ENCODE measurements at places on chromosomes 13 and 19.

DNA sequence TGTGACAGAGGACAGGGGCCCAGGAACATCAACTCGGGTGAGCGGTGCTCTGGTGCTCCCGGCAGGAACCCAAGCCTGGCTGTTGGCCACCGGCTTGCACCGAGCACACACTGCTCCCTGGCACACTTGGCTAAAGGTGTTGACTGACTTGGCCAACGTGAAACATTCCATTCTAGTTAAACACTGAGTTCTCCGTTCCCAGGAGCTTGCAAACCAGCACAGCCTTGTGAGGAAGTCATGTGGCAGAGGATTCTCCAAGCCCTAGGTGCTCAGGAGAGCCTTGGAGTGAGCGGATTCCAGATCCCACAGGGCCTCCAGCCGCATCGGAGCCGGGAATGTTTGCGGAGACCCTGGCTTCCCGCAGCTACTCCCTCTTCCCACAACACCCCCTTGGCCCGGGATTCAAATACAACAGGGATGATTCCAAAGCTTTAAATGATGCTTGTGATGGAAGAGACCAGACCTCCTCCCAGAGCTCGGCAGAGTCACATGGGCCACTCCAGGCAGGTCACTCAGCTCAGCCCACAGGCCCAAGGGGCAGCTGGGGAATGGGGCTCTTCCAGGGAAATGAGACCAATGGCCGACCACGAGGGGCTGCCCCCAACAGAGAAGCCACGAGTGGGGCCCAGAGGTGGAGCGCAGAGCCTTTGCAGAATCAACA is 2.9 kb downstream of the C13orf46 start:
- DNase-seq: peak; percentile 41

DNA sequence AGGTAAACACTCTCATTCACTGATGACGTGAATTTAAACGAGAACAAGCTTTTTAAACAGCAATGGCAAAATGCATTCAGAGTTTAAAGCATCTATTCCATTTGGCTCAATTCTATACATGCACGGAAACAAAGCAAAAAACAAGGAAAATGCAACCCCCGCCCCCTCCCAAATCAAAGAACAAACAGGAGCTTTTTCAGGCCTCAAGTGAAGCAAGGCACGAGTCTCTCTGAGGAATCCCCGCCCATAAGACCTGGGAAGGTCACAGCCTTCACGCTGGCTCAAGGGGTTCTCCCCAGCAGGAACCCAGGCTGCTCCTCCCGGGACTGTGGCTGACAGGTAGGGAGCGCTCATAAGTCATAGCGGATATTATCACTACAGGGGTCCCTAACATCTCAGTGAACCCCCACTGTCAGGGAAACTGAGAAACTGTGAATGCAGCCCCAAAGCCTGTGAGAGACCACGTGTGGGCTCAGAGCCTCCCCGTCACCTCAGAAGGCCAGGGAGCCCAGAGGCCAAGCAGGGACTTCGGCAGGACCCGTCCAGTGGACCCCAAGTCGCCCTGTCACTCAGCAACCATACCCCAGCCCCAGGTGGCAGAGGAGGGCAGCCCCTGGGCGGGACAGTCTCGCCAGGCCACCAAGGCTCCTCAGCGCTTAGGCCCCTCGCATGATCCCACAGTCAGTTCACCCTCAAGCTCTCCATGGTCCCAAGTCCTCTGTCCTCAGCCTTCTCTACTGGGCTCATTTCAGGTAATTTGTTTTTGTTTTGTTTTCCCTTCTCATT is 117.3 kb downstream of the ZDHHC20 start:
- no peak for DNase-seq

GRCh38 chr13:110398564-110399507 is 91.8 kb downstream of the COL4A2 start:
- peak; percentile 81 for DNase-seq

DNA sequence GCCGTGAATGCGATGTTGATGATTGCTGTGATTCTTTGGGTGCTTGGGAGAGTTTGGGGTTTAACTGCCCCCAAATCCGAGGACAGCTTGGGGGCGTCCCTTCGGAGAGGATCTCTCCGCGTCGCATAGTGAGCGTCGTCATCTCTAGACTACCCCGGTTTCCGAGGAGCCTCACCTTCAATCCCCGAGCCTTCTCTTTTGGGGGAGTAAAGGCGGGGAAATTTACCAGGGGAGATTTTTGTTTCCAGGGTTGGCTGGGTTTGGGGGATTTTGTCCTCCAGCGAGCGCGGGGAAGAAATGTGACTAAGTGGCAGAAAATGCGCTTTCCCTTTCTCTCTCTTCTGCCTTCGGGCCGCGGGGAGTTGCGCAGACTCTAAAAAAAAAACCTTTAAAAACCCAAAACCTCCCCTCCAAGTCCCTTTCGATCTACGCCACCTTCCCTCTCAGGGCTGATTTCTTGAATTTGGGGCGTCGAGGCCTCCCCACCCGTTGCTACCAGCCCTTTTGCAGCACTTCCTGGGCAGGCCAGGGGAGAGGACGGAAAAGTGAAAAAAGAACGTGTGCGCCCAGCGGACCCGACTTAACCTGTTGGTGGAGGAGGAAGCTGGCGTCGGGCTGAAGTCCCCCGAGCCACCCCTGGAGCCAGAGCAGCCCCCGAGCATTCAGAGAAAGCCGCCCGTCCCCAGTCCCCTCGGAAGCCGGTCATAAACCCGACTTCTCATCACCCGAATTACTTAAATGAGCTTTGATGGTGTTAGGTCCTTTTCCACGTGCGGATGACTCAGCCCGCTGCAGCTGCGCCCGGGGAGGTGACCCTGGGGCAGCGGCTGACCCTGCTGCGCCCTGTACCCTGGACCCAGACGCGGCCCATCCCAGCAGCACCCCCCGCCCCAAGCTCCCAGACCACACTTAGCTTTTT is 17.7 kb downstream of the NFIX start:
- peak; percentile 74 for DNase-seq

- DNase-seq: peak; percentile 42
Observed at GRCh38 chr13:30751183-30751933, 16.0 kb downstream of the ALOX5AP start.

GRCh38 chr19:639253-640160 is at the start of gene FGF22:
Gene FGF22 (plus strand): TSS chr19:639879. CDS start chr19:639926, 47 bp downstream.
- peak; percentile 87 for DNase-seq

DNA sequence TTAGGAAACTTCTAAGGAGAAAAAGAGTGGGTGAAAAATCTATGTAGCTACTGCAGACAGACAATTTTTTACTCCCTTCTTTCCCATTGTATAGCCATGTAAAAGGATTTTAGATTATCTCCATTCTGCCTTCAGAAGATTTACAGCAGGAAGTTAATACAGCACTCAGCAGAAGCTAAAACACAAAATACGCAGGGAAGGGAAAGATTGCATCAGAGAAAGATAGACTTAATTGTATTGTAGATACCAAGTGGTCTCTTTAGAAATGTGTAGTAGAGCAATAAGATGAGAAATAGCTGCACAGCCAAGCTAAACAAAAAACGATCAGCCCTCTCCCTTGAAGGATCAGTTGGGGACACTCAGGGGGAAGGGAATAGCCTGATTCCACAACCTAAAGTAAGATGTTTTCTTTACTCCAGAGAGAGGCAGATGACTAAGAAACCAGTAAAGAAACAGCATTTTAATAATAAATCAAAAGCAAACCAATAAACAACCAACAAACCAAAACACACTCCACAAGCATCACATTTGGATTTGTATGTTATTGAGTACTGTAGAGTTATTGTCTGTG is 236.7 kb upstream of the SLITRK1 start:
- DNase-seq: no peak

DNA sequence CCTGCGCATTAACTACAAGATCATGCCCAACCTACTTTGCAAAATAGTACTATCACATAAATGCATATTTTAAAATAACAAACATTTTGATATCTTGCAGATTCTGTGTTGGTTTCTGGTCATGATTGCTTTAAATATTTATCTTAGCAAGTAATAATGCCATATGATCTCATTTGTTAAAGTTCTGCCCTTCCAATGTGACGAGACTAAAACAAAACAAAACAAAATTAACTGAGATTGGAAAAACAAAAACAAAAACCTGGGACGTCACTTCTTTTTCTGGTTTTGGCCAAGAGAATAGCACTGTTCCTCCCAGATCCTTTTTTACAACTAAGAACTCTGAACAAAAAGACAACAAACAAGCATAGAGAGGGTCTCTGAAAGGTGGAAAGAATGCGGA is 436.3 kb downstream of the DACH1 start:
- no peak for DNase-seq

- DNase-seq: no peak
Observed at GRCh38 chr13:78078168-78078567, 159.5 kb upstream of the EDNRB start.

- peak; percentile 56 for DNase-seq
Observed at GRCh38 chr13:97003071-97003470, 8.8 kb upstream of the OXGR1 start.

DNA sequence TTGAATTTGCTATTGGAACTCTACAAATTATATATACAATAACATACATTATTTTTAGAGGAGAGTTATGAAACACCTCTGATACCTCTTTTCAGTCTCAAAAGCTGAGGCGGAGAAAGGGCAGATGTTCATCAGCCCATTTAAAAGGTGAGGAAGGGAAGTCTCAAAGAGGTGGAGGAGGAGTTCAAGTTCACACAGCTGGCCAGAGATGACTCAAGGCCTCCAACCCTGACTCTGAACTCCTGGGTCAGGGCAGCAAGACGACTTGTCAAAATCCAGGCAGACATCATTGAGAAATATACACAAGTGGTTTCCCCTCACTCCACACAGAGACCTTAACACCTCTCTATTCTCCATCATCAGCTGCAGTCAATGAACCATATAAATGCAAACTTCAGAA is 2.1 kb downstream of the SIAH3 start:
- DNase-seq: no peak

- DNase-seq: no peak
Observed at GRCh38 chr13:21730186-21730880, 59.5 kb downstream of the FGF9 start.

DNA sequence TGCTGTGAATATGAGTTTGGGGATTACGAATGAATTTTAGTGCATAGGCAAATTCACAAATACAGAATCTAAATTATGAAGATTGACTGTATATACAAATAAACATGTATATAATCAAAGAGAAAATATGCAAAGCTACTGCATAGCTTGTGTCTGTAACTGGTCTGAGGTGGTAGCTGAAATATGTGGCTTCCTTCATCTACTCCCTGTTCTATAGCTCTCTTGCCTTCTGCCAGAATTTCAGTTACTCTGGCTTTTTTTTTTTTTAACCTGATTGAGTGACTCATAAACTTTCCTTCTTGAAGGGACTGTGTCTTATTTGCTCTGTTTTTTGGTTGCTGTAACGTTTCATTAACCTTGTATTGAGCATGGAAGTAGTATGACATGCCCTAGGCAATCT is 26.6 kb downstream of the DNAJC3 start:
- peak; percentile 22 for DNase-seq

DNA sequence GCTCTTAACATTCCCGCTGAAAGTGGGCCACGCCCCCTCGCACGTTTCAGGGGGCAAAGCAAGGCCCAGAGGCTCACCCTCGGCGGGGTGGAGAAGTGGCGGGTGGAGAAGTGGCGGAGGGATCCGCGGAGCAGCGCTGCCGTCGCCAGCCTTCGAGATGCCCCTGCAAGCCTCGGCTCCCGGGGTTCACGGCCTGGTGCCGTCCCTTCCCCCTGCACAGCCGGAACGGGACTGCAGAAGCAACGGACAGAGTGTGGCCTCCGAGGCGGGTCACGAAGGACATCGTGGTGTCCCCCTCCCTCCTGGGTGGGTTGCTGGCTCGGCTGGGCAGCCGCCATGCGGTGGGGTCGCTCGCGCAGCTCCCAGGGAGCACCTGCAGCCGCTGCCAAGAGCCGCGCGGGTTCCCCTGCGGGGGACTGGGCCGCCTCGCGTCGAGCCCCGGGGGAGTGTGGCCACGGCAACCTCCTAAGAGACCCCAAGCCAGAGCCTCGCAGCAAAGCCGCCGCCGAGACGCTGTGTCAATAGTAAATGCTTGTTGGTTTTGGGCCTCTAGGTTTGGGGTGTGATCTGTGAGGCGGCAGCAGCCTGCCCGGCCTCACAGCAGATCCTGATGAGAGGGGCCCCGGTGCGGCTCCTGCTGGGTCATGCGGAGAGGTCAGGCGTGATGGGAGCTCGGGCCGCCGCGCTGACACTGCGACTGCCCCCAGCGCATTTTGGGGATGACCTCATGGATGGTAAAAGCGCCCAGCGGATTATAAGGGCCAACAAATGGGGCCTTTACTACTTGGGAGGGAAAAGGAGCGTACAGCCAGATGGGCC is 5.5 kb downstream of the TPGS1 start:
- no peak for DNase-seq

- peak; percentile 37 for DNase-seq
Observed at GRCh38 chr19:31099515-31100205, 249.6 kb downstream of the TSHZ3 start.

- no peak for DNase-seq
Observed at GRCh38 chr19:43667126-43667875, 2.7 kb downstream of the PLAUR start.

- DNase-seq: no peak
Observed at GRCh38 chr13:99053636-99054233, 75.9 kb upstream of the DOCK9 start.

GRCh38 chr19:38411041-38411712 is 8.3 kb downstream of the FAM98C start:
- DNase-seq: no peak

GRCh38 chr19:16888629-16889365 is at the start of gene F2RL3:
Gene F2RL3 (plus strand): TSS chr19:16888999. CDS start chr19:16889190, 191 bp downstream.
- peak; percentile 10 for DNase-seq

DNA sequence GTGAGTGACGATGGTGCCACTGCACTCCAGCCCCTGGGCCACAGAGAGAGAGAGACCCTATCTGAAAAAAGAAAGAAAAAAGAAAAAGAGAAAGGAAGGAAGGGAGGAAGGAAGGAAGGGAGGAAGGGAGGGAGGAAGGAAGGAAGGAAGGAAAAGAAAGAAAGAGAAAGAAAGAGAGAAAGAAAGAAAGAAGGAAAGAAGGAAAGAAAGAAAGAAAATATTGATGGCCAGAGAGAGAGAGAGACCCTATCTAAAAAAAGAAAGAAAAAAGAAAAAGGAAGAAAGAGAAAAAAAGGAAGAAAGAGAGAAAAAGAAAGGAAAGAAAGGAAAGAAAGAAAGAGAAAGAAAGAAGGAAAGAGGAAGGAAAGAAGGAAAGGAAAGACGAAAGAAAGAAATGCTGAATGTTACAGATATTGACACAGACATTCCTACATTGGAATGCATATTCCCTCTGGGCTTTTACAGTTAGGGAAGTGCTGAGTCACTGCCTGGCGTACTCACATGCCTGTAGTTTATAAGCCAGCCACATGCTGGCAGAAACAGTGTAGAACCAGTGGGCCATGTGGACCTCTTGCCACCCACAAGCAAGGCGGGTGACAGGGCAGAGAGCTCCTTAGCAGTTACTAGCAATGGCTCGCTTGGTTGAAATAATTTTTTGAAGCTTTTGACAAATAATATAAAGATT is 34.6 kb upstream of the SLC46A3 start:
- peak; percentile 95 for DNase-seq

GRCh38 chr19:48833977-48834376 is 2.3 kb downstream of the HSD17B14 start:
- DNase-seq: no peak
